RCC 7860 (cell line): ENCODE measurements at places on chromosomes 2 and 18.
A peak's percentile ranks its signal among the peaks of the same experiment; 100 is the strongest.

DNA sequence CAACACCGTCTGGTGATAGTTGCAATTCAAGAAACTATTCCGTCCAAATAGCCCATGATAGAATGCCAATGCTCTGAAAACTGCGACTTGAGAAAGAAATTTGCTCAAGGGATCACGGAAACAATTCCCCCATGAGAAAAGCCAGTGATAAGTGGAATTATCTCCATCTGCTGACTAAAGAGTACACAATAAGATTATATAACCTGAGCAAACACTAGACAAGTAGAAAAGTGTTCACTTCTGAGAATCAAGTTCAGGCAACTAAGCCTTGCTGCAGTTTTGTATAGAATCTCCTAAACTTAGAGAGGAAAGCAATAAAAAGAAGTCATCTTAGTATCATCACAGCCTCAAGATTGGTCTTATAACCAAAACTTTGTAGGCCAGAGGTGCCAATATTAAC lies 336.3 kb upstream of the NRXN1 start:
- no peak for DNase-seq

- no peak for DNase-seq
These were observed 1.6 kb downstream of the ITGAV start for GRCh38 chr2:186591506-186591890.

DNA sequence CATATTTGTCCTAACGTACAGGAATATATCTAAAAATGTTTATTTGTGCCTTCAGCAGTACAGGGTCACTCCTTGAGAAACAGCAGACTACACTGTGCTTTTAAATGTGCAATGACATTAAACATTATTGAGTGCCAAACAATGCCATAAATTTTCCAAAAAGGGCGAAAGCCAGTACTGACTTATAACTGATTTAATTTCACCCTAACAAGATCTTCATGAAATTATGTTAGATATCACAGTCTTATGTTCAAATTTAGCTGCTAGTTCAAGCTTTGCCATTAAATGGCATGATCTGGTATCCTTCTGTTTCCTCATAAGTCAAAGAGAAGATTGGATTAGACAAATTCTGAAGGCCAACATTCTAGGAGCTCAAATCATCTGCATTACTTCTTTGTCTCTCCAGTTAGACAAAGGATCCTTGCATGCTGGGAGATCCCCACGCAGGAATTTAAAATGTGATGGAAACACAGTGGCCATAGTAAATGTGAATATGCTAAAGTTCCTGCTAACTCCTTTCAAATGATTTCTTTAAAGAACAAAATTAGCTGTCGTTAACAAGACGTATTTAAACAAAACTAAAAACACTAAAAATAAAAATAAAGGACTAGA lies 129.3 kb upstream of the STON1 start:
- DNase-seq: no peak

DNA sequence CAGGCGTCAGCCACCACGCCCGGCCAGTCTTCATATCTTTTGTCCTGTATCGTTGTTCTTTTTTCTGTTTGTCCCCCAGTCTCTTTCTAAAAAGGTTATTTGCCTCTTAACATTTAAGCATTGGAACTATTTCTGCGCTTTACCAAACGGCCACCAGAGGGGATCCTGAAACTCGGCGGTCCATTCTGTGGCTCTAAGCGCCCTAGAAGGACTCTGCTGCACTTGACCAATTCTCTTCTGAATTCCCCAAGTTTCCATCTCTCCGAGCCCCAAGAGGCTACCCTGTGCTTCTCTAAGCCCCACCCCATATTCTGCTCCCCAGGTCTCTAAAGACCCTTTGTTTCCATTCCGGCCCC lies 33.1 kb upstream of the REG3G start:
- no peak for DNase-seq

DNA sequence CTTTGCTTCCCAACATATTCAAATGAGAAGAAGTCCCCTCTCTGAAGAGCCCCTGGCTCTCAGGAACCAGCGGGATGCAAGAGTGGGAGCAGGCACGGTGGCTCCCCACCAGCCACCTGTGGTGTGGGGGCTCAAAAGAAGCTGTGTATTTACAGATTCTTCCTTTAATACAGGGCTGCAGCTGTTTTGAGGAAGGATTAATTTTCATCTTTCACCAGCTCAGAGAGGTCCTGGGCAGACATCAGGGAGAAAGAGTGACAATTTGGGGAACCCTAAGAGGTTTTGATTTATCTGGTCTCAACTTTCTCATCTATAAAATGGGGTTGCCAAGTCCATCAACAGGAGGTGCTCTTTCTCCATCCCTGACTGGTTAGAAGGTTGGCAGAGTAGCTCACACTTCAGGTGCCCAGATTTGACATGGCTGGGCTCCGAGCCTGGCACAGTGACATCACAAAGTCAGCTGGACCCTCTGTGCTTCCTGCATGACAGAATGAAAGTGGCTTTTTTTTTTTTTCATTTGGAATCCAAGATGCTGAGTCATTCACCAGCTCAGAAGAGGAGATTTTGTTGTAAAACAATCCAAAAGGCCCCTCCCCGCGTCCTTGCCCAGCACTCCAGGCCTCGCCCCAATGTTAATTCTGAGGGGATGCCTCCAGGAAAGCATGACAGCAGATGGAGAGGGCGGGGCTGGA lies 15.5 kb upstream of the SIX2 start:
- peak; percentile 88 for DNase-seq

DNA sequence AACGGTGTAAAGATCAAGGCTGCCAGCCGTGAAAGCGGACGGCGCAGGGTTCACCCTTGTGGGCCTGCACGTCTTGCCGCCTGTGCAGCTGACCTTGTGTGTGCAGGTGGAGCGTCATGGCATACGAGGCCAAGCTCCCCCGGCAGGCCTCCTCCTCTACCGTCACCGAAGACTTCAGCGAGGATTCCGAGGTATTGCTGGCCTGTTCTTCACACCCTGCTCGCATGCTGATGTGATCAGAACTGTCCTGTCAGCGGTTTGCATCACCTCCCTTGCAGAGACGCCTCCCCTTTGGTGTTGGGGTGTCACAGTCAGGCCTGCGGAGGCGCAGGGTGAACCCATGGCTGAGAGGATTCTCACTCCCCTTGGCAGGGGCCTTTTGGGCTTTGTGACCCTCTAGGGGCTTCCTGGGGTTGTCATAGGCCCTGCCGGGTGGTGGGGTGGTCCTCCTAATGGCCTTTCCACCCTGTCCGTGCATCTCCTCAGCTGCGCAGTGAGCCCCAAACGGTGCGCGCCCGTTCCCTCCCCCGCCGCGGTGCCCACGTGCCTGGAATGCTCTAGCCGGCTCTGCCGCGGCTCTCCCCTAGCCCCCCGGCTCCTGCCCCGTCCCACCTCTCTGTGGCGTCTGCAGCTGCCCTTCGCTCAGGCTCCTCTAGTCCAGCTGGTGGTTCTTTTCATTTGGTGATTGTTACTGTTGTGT lies 92.5 kb downstream of the DGKD start:
- DNase-seq: no peak

GRCh38 chr2:109374548-109375130 lies 239.1 kb downstream of the SEPTIN10 start:
- no peak for DNase-seq

DNA sequence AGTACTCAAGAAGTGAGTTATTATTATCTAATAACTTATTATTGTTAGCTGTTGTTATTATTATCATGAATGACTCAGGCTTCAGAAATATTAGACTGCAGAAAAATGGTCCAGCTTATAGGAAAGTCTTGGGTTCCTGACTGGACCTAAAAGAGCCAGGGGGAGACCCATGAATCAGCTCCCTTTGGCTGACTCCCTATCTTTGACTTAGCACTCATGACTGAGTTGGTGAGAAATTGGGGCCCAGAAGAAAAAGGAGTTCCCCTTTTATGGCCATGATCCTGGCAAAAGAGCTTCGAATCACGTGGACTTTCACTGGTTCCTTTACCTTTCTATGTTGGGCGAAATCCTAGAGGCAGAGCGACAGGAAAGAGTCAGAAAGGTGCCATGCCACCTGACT lies 145.8 kb downstream of the MYO3B start:
- no peak for DNase-seq

- no peak for DNase-seq
These were observed 289.8 kb upstream of the SPRED2 start for GRCh38 chr2:65722028-65722778.

DNA sequence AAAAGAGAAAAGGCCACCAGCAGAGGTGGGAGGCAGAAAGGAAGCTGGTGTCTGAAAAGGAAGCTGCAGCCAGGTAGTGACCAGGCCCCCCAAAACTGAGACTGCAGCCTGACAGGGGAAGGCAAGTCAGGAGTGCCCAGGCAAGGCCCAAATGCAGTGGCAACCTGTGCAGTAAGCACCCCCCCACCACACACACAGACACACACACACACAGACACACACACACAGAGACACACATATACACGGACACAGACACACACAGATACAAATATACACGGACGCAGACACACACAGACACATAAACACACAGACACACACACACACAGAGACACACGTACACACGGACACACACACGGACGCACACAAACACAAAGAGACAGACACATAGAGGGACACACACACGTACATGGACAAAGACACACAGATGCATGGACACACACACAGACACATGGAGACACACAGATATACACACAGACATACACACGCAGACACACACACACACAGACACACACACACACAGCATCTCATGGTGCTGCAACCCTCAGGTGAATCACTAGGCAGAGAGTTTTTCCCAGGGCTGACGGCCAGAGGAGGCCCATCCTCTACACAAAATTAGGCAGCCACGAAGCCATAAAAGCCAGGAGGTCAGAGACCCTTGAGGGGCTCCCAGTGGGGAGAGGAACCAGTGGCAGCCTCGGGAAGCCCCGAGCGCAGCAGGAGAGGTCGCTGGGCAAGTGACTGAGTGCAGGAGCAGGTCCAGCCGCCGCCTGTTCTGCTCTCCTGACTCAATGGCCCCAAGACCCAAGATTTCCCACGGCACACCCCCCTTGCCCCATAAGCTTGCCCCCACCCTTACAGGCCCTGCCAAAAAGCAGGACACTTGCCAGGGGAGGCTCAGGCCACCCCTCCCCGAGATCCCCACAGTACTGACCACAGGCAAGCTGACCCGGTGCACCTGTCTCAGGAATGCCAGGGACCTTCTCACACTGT lies 6.3 kb downstream of the SDC1 start:
- no peak for DNase-seq
